CD4-positive, alpha-beta T cell treated with Interferon alpha-2 for 1 hour (primary cell): ENCODE measurements at places on chromosomes 13 and 19.

DNA sequence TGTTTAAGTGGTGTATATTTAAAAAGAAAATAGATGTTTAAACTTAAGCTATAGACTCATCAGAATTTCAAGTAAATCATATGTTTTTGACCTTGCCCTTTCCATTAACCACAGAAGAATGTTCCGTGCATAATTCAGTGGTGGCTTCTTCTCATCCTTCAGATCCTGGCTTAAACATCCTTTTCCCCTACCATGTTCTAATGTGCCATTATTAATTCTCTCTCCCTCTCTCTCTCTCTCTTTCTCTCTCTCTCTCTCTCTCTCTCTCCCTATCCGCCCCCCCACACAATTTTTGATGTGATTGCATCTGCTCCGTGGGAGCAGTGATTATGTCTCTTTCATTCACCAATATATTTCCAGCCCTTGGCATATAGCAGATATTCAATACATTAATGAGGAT lies 116.4 kb downstream of the DCLK1 start:
- no peak for DNase-seq

DNA sequence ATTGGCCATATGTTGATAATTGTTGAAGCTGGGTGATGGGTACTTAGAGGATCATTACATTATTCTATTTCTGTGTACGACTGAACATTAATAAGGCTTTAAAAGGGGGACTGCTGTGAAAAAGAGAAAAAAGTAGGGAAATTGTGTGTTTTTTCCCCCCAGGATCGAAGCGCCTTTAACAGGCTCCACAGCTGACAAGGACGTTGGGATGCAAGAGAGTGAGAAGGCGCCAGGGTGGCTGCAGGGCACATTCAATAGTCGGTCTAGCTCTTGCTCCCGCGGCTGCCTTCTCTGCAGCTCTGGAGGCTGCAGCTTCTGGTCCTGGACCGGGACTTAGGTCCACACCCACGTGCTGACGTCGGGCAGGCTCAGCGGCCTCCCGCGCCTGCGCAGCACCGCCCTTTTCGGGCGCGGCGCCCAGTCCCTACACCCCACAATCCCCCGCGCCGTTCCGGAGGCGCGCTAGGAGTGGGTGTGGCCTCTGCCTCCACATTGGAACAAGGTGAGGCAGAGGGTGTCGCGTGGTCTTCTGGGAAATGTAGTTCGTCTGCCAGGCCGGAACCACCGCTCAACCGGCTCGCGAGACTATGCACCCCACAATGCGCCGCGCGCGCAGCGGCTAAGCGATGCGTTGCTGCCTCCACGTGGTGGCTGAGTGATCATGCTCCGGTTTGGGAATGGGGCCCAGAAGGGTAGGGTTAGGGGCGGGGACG lies 4.9 kb upstream of the LRFN3 start:
- peak; percentile 100 for DNase-seq

GRCh38 chr19:14406645-14407401 lies 12.3 kb downstream of the DDX39A start:
- DNase-seq: peak; percentile 53

- DNase-seq: no peak
Observed at GRCh38 chr13:111382411-111382810, 62.0 kb downstream of the TEX29 start.

GRCh38 chr13:49679246-49679645 lies 12.0 kb downstream of the EBPL start:
- peak; percentile 3 for DNase-seq

- DNase-seq: peak; percentile 35
Observed at GRCh38 chr19:58305932-58306323, 751 bp downstream of the ERVK3-1 start.

DNA sequence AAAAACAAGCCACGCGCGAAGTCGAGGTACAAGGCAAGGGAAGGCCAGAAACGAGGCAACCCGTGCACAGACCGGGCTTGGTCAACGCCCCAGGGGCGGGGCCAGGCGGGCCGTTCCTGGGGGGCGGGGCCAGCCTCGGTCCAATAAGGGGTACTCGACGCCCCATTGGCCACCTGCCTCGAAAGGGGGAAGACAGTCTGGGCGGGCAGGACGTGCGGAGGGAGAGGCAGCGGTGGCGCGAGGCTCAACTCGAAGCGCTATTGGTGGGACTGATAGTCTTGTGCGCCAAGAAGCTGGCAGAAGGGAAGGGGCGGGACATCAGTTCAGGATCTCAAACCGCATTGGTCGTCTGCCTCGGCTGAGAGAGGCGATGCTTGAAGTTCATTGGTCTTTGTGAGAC lies at the start of gene LYPD4:
LYPD4 (minus strand) TSS at position 83 of the 400 bp plus-strand sequence. CDS start 5,398 bp downstream, outside the sequence.
- no peak for DNase-seq

- no peak for DNase-seq
Observed at GRCh38 chr13:45863709-45864590, 12.4 kb upstream of the SIAH3 start.

DNA sequence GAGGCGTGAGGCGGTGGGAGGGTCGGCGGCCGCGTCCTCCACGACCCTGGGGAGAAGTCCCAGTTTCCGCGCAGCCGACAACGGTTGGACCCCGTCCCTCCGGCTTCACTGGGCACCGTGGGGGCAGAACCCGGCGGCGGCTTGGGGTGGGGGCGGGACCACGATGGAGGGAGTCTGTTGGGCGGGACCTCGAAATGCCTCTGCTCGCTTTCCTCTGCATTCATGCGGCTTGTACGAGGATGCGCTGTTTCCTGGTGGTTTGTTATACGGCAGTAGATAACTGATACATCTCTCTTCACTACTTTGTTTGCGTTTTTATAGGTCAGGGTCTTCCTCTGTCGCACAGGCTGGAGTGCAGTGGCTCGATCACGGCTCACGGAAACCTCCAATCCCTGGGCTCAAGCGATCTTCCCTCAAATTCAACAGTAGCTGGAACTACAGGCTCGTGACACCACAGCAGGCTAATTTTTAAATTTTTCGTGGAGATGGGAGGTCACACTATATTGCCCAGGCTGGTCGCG lies 24.6 kb upstream of the ZNF846 start:
- DNase-seq: peak; percentile 68

GRCh38 chr13:25371158-25371874 lies 458 bp upstream of the ATP8A2 start:
- no peak for DNase-seq

GRCh38 chr13:24662195-24663088 lies 17.8 kb upstream of the ATP12A start:
- no peak for DNase-seq

GRCh38 chr13:97945342-97945741 lies 8.1 kb upstream of the IPO5 start:
- no peak for DNase-seq

GRCh38 chr19:12777217-12778016 lies 2.1 kb upstream of the HOOK2 start:
- peak; percentile 86 for DNase-seq

DNA sequence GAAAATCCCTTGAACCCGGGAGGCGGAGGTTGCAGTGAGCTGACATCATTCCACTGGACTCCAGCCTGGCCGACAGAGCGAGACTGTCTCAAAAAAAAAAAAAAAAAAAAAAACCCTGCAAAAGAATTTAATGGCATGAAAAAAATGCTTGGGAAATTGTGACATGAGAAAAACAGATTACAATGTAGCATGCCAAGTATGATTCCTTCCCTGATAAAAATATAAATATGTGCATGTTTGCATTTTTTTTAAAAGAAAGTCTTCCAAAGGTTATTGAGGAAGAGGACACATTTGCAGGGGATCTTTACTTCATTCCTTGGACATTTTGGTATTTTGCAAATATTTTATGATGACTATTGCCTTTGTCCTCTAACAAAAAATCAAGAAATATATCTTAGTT lies 14.5 kb upstream of the ZBTB32 start:
- no peak for DNase-seq

GRCh38 chr13:102999499-102999898 lies 66.7 kb downstream of the SLC10A2 start:
- no peak for DNase-seq

- no peak for DNase-seq
Observed at GRCh38 chr19:16293118-16294091, 31.2 kb upstream of the KLF2 start.

- DNase-seq: no peak
Observed at GRCh38 chr13:102255409-102255808, 146.4 kb downstream of the FGF14 start.

DNA sequence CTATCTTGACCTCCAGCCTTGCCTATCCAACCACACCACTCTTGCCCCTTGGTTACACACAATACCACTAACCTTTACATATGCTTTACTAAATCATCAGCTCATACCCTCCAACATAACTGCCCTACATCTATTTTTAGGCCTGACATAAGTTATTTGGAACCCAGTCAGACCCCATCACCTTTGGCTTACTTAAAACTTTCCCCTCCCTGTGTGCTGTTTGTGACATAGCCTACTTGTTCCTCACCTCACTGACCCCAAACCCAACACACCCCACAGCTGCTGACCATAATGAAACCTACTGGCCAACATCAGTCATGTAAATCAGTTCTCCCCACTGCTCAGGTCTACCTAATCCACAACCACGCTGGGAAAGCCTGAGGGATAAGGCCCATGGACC lies 4.9 kb downstream of the ZNF266 start:
- no peak for DNase-seq

DNA sequence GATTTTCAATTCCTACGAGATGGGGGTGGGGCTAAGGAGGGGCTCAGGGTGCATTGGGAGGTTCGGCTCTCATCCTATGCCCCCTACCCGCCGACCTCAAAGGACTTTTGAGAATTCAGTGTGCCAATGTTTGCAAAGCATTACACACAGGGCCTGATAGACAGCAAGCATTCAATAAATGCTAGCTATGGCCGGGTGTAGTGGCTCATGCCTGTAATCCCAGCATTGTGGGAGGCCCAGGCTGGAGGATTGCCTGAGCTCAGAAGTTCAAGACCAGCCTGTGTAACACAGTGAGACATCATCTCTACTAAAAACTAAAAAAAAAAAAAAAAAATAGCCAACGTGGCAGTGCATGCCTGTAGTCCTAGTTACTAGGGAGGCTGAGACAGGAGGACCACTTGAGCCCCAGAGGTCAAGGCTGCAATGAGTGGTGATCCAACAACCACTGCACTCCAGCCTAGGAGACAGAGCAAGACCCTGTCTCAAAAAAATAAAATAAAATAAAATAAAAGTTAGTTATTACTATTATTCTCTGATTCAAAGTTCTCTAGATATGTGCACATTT lies 1.9 kb upstream of the CBLC start:
- no peak for DNase-seq

DNA sequence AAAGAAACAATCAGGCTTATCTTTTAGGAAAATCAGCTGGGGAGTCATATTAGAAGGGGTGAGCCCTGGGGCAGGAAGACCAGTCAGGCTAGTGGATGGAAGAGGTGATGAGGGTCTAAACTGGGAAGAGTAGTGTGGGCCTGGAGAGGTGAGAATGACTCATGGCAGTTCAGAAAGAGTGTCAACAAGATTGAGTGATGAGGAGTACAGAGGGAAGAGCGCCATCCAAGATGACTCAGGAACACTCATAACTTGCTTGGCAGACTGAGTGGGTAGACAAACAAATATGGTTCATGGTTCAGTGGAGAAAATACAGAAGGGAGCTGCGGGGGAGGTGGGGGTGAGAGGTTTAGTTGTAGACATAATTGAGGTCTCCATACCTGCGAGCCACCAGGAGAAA lies 17.3 kb upstream of the CLDN10 start:
- no peak for DNase-seq

- DNase-seq: no peak
Observed at GRCh38 chr13:51768378-51768921, 35.5 kb downstream of the DHRS12 start.

- no peak for DNase-seq
Observed at GRCh38 chr19:40600570-40601133, 517 bp upstream of the LTBP4 start.

DNA sequence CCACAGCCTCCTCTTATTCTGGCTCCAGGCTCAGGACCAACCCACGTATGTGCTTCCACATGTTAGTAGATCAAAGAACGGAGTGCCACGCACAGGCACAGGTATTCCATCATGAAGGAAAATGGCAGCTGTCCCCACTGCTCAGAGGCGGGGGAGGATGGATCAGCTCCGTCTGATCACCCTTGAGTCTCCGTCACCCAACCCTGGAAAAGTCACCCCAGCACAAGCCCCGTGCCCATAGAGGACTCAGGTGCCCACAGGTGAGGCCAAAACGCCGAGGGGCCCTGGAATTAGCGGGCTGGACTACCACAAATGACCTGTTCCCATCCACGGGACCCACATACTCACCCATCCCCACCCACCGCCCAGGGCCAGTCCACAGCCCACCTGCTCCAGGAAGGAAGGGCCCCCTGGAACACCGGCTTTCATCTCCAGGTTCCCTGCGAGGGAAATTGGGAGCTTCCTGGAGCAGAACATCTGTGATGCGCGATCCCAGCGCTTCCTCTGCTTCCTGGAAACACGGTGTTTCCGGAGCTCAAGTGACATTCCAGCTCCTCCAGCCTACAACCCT lies 120.5 kb upstream of the SPACA7 start:
- DNase-seq: no peak
